Retinal pigment epithelial cell (primary cell): ENCODE measurements at places on chromosomes 4 and X.

- no peak for DNase-seq
These were observed 218.3 kb upstream of the CNKSR2 start for GRCh38 chrX:21155916-21156315.

DNA sequence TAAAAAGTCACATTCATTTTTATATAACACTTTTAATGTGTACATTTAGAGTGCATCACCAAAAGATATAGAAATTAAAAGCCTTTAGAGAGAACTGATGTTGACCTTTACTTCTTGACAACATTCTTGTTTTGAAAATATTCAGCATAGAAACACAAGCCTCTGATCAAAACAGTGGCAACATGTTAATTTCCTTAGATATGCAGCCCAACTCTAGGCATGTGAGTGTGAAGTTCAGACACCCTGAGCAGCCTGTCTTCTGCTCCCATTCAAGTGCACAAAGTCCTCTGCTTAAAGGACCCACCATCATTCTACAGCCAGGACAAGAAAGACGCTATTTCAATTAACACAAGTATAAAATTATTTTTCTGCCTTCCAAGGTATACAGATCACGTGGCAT is 60.0 kb downstream of the PPP3CA start:
- no peak for DNase-seq

DNA sequence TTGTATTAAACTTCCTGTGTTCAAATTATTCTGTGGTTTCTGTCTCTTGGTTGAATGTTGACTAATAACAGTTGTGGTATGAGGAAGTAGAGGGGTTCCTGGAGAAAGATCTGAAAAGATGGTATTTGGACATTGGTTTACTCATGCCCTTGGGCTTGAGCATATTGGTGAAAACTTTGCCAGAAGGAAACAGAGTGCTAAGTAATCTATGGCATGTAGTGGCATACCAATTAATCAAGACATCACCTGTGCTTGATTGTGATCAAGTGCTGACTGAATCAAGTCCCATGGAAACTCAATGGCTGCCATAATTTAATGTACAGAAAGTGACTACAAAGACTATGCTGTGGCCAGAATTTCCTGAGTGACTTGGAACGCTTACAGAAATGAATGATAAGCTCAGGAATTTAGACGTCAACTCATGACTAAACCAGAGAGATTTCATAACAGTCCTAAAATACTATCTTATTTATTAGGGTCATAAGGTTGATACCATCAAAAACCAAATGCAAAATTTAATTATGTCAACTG is 2062.9 kb downstream of the ARAP2 start:
- DNase-seq: peak; percentile 80

GRCh38 chr4:62661821-62662220 is 1461.7 kb downstream of the ADGRL3 start:
- DNase-seq: no peak

- no peak for DNase-seq
These were observed 36.1 kb downstream of the GSPT2 start for GRCh38 chrX:51779306-51779705.

GRCh38 chrX:45126158-45126557 is 74.5 kb downstream of the DIPK2B start:
- no peak for DNase-seq

DNA sequence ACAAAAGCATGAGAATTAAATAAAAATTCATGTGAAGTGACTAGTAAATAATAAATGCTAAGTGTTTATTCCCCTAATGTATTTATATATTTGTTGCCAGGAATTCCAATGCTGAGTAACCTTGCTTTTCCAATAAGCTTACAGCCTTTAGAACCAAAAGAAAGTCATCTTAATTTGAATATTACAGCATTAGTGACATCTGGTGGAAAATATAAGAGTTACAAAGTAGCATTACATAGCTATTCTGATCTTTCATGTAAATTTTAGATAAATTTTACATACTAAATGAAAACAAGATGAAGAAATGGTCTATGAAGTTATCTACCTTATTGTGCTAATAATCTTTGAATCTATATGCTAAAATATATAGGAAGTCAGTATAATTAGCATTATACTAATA is 10.4 kb downstream of the MAD2L1 start:
- no peak for DNase-seq

DNA sequence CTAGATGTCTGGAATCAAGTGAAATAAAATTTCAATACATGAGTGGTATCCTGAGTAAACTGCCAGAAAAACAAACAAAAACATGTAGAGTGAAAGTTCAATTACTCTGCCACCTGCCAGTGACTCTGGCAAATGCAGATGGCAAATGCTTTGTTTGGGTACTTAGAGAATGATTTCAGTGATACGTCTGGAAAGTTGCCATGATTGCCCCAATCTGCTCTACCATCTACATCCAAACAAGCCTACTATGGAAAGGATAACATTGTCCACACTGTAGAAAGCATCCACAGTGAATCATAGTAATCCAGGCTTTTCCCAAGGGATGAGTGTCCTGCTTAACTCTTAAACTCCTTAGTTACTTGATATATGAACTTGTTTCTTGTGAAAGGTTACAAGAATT is 3.4 kb downstream of the SPATA4 start:
- DNase-seq: no peak

GRCh38 chr4:181528570-181529184 is 714.5 kb upstream of the TENM3 start:
- DNase-seq: peak; percentile 34

DNA sequence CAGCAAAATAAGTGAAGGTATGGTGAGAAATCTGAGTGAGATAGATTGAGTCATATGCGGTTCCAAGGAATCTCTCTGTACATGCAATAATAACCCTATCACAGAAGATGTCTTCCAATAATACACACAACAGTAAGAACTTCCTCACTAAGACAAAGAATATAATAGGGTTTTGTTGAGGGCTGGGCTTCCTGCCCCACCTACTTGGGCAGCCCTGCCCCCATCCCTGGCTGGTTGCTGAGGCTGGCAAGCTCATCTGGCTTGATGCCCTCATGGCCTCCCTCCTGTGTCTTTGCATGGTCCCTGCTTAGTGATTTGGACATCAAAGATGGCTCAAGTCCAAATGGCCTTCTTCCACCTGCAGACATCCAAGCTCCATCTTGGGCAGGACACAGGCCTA is 2.7 kb downstream of the GEMIN8 start:
- DNase-seq: no peak

DNA sequence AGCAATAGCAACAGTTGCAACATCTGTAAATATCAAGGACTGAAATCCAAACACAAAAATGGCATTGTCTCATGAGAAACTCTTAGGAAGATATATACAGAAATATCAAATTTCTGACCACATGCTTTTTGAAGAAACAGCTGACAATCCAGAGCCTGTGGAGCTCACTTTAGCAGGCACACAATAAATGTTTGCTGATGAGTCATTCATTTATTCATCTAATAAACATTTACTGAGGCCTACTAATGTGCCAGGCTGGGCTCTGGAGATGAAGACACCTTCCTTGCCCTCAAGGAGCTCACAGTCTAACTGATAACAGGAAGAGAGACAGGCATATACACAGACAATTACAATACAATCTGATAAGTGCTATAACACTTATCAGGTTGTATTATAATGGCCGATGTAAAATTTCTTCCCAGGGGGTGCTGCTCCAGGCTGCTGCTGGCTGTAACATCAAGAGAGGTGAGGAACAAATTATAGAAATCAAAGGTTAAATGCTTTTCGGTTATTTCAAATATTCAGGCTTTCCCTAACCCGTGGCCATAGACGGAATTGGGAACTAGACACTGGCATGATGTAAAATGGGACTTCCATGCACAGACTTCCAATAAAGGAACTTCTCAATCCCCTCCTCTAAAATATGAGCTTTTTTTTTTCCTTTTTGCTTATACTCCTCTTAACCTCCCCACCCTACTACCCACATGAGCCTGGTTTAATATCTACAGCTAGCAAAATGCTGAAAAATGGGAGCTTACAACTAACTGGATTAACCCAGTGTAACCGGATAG is 16.8 kb upstream of the ZCCHC13 start:
- no peak for DNase-seq

- no peak for DNase-seq
These were observed 799.5 kb downstream of the RPA4 start for GRCh38 chrX:97682991-97683840.

- no peak for DNase-seq
These were observed 174.6 kb downstream of the INPP4B start for GRCh38 chr4:142671516-142671915.

DNA sequence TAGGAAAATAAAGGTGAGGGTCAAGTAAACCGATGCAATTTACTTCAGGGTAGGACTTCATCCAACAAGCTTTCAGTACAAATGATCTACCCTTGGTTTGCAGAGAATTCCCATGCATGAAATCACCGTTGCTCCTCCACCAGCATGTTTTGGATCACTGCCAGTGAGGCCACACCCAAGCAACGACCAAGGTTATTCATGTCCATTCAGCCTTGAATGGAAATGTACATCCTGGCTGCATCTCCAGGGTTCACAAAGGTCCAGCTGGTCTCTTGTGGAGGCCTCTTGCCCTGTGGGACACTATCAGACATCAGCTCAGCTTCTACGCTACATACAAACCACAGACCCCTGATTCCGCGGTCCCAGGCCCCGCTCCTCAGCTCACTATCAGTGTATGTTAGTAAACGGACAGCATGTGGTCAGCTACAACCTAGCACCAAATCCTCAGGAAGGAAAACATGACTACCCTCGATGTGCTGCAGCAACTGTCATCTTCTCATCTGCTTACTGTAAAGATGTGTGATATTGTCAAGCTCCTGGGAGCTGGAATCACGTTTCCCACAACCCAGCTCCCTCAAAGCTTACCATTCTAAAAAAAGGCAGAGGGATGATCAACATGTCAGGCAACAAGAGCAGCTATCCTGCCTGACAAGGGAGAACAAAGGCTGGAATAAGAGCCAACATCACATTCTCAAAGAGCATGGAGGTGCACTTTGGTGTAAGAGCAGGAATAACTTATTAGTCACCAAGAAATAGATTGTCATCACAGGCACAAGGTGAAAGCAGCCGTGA is 4.9 kb downstream of the LYAR start:
- DNase-seq: no peak

GRCh38 chr4:168923526-168924194 is 86.4 kb downstream of the CBR4 start:
- no peak for DNase-seq

GRCh38 chrX:52995987-52996331 is 37.6 kb upstream of the FAM156A start:
- DNase-seq: no peak

GRCh38 chr4:137656661-137657060 is 124.4 kb upstream of the PCDH18 start:
- DNase-seq: no peak

DNA sequence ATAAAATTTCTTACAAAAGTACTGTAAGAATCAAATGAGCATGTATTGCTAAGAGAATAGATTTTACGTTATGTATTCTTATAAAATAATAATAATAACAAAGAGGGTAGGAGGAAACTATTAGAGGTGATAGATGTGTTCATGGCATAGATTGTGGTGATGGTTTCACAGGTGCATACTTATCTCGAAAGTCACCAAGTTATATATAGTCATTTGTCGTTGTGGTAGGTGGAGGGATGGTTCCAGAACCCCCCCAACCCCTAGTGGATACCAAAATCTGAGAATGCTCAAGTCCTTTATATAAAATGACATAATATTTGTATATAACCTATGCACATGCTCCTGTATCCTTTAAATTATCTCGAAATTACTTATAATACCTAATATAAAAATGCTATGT is 36.7 kb upstream of the H2AZ1 start:
- DNase-seq: no peak

GRCh38 chr4:111838406-111838930 is 306.8 kb upstream of the FAM241A start:
- no peak for DNase-seq

- DNase-seq: no peak
These were observed 4.1 kb upstream of the PGRMC1 start for GRCh38 chrX:119231936-119232445.

- no peak for DNase-seq
These were observed 126.9 kb upstream of the HAND2 start for GRCh38 chr4:173656898-173657297.

- no peak for DNase-seq
These were observed 2.2 kb downstream of the CLCN3 start for GRCh38 chr4:169622566-169622965.

DNA sequence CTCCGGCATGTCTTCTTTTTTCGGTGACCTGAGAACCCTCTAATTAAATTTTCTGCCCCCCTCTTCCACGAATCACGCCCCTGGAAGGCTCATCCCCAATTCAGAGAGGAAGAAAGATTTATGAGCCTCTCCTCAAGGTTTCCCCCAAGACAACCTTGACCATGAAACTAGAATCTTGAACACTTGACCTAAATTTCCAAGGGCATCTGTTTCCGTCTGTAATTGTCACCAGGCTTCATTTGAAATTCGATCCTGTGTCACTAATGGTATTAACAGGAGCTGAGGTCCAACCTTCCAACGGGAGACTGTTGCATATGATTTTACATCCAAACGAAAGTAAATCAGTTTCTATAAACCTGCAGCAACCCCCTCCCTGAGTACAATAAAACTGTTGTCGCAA is 139.9 kb upstream of the ZIC3 start:
- no peak for DNase-seq

DNA sequence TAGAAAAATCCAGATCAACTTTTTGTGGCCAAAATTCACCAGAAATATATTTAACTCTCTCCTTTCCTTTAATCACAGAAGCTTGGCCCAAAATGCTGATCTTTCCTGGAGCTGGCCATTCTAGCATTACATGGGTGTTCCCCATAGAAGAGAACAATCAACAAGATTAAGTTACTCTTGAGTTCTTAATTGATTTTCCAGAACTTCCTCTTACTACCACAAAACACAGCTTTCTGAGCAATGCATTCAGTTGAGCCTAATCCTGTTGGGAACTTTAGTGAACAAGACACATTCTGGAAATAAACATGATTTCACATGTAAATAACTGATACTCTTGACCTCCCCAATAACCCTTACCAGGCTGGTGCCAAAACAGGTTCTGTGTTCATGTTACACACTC is 45.4 kb upstream of the STIM2 start:
- no peak for DNase-seq

DNA sequence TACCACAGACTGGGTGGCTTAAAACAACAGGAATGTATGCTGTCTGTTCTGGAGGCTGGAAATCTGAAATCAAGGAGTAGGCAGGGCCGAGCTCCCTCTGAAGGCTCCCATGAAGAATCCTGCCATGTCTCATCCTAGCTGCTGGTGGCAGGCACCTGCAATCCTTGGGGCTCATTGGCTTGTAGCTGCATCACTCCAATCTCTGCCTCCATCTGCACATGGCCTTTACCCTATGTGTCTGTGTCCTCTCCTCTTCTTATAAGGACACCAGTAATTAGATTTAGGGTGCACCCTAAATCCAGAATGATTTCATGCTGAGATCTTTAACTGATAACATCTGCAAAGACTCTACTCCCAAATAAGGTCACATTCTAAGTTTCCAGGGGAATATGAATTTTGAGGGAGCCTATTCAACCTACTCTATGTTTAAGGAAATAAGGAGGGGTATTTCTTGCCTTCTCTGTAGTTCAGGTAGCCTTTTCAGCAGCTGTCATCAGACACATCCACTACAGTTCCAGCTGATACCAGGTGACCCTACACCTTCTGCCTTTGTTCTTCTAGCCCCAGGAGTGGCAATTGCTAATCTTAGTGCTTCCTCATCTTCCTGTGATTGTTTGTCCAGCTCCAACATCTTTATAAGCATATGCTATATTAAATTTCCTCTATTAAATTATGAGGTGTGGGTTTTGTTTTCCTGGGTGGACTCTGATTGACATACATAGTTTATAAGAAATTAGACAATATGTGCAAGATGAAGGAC is 295.1 kb upstream of the TAPT1 start:
- DNase-seq: no peak

- peak; percentile 72 for DNase-seq
These were observed 1081.1 kb downstream of the ARAP2 start for GRCh38 chr4:35163168-35163567.

- no peak for DNase-seq
These were observed 202.9 kb downstream of the NSUN7 start for GRCh38 chr4:40952672-40953071.
